ENCODE measurements at places on chromosomes 2 and 18.

DNA sequence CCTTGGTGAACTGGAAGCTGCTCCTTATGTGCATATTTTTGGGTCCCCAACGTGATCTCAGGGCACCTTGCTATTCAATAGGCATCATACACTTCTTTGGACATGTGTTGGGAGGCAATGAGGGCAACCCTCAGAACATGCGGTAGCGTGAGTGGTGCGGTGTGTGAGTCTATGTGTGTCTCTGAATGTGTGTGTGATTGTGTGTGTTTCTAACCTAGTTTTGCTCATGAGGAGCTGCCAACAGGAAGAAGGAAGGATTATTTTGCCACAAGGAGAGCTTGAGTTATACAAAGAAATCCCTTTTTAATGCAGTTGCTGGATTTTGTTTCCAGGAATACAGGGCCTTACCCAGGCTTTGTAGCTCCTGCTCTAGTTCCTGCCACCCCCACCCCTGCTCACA lies 75.8 kb upstream of the ITGA6 start:
- no peak for DNase-seq

DNA sequence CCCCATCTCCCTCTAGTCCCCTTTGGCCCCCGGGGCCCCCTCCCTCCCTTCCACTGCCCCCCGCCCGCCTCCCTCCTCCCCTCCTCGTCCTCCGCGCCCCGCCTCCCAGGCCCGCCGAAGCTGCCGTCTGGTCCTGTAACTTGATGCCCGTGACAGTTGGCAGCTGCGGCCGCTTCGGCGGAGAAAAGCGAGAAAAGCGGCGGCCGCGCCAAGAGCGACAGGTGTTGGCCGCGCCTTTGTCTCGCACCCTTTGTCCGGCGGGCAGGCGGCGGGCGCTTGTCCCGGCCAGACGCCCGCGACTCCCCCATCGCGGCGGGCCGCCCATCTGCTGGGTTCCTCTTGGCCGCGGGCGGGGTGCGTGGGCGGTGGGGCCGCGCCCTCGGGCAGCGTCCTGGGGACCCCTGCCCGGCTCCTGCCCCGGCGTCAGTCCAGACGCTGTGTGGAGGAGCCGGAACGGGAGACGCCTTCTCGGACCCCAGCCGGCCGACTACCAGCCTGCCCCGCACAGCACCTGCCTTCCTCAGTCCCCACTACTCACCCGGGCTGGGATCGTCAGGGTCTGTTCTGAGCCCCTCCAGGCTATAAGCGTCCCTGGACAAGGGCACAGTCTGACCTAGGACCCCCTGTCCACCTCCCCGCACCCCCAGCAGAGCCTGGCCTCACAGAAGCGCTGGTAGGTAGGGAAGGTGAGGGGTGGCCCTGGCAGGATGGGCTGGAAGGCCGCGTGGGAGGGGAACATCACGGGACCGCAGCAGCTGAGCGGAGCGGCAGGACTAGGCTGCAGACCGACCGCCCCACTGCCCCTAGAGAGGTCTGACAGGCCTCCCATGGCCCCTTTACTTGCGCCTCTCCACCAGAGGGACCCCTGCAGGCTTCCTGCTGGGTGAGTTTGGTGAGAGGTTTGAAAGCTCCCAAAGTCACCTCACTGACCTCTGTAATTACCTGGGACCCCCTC lies 1.2 kb upstream of the HES6 start:
- DNase-seq = no peak

DNA sequence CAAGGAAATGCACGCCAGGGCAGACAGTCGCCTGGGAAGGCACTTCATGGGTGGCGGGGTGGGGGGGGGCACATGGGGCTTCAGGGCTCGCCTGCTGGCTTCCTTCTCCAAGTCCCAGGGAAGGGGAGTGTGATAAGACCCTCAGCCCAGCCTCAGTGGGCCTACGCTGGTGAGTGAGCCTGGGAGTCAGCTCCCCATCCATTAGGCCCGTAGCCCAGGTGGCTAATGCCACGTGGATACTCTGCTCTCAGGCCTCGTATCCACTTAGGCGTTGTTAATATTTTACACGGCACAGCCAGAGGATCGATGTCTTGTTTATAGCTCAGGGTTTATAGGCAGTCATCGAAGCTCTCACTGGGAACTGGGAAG lies 47.1 kb downstream of the KCNIP3 start:
- no peak for DNase-seq

DNA sequence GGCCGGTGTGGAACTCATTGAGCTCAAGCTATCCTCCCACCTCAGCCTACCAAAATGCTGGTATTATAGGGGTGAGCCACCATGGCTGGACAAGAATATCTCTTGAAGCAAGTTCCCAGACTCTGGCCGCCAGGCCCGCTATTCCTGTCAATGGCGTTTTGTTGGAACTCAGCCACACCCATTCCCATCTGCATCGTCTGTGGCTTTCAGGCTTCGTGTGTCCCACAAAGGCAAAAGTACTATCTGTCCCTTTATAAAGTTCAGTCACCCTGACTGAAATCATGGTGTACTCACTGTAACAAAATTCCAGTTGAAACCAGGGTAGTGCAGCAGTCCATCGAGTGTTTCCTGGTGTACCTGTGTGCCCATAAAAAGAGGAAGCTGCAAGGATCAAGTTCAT lies 96.7 kb downstream of the SH3BP4 start:
- peak; percentile 12 for DNase-seq

- peak; percentile 14 for DNase-seq
Measured at GRCh38 chr2:239168575-239168974, 232.2 kb downstream of the HDAC4 start.

DNA sequence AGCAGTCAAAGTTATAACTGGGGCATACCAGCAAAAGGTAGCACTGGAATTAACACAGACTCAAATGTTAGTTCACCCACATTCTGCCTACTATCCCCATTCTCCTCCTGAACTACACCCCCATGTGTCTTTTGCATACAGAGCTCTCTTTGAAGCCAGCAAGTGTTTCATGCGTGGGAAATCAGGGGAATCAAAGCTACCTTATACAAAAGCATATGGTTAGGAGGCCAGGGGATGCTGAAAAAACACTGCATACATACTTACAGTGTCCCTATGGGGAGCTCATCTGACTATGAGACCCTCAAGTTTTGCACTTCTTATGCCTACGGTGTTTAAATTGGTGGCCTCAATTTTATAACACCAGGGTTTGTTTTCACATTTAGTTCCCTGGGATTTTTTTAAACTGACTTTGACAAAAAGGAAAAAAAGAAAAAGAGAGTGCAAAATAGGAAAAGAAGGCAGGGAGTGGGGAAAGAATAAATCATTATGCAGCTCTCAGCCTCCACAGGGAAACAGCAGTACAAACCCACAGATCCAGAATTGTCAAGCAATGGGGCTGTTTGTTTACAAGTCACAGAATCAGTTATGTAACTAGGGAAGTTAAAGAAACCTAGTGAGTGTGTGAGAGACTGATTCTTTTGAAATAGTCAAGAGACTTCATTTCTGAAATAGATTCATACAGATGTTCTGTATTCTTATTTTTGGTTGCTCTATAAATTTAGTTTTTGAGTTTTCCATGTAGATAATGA lies 20.1 kb upstream of the PPP3R1 start:
- no peak for DNase-seq

Data from activated naive CD4-positive, alpha-beta T cell treated with anti-CD3 and anti-CD28 coated beads, Interleukin-2, amount 10 ng/mL, durations not matched to agents 7 days and 5 days (primary cell).